ENCODE measurements at places on chromosomes 12 and 14. TPM values are rescaled to one million over a fixed set of nuclear protein-coding genes. Genes with fewer than 3 reads are reported as not detected.

The MTRFR gene
- 43.2 TPM for total RNA-seq

The OR4K17 gene
- not detected for total RNA-seq

GRCh38 chr12:87363497-87364084 is 665.6 kb downstream of the C12orf50 start:
- DNase-seq: no peak

GRCh38 chr12:86950043-86950442 is 693.9 kb upstream of the MGAT4C start:
- DNase-seq: no peak

- peak; percentile 62 for DNase-seq
Measured at GRCh38 chr12:57845478-57846284, 848 bp downstream of the CTDSP2 start.
